ENCODE measurements at places on chromosomes 12 and 14. TPM values are rescaled to one million over a fixed set of nuclear protein-coding genes. Genes with fewer than 3 reads are reported as not detected.

DNA sequence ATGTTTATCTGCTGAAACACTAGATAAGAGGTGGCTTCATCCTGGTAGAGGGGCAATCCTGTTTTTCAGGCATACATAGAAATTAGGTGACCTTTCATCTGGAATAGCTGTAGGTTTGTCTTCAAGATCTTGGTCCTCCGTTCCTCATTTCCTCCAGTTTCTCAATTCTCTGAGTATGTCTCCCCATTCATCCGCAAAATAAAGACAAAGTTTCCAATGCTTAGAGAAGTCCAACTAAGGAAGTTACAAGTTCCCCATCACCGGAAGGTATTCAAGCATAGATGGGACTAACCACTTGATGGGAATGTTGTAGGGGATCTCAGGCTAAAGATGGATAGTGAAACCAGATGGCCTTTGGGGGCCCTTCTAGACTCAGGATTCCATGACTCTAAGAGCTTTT lies 34.3 kb downstream of the ERG28 start:
- DNase-seq, result no peak

GRCh38 chr12:9796971-9797370 lies 30.3 kb upstream of the KLRF1 start:
- DNase-seq, result no peak

The IRAK4 gene
- total RNA-seq, result 11.3 TPM

The ANKLE2 gene
- total RNA-seq, result 88.7 TPM

- no peak for DNase-seq
Measured at GRCh38 chr14:46490238-46490685, 161.3 kb downstream of the RPL10L start.

The ANKRD33 gene
- 0.21 TPM for total RNA-seq

- DNase-seq, result no peak
Measured at GRCh38 chr12:21416511-21417121, 20.8 kb upstream of the PYROXD1 start.

DNA sequence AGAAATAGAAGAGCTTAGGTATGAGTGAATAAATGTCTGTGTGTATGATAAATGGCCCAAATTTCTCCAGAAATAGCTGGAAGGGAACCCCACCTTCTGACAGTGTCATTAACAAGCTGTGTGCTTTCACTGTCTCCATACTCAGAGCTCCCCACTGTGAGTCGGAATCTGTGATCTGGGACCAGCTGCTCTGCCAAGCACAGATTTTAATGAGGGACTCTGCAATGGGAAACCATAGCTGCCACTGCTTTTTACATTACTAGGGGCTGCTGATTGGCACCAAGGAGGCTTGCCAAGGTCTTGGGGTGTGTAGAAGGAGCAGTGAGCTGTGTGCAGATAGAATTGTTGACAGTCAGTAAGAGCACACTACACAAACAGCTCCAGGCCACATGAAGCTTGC lies 244.2 kb upstream of the CCDC196 start:
- DNase-seq, result no peak

The APOF gene
- total RNA-seq, result 0.10 TPM

Data from Panc1 (cell line).